Stimulated activated CD4-positive, alpha-beta T cell treated with anti-CD3 and anti-CD28 coated beads, Interleukin-4, amount 100 ng/mL, for 48 hours (primary cell): ENCODE measurements at places on chromosomes 3 and 15.

DNA sequence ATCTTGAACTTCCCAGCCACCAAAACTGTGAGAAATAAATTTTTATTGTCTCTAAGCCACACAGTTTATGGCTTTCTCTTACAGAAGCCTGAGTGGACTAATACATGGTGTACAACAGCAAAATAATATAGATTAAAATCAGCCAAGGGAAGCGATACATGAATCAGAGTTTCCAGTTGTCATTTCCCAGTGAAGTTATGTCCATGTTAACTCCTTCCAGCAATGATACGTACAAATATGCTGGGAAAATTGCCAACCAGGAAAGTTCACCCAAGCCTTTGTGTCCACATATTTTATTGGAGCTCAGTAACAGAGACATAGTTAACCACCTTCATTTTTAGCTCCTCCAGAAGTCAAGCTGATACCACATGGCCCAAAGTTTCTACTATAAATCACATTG lies 280.9 kb upstream of the KCNMB2 start:
- DNase-seq: no peak

GRCh38 chr3:162170581-162170980 lies 674.0 kb downstream of the OTOL1 start:
- DNase-seq: no peak

GRCh38 chr15:31279221-31280045 lies 47.2 kb upstream of the KLF13 start:
- DNase-seq: no peak

DNA sequence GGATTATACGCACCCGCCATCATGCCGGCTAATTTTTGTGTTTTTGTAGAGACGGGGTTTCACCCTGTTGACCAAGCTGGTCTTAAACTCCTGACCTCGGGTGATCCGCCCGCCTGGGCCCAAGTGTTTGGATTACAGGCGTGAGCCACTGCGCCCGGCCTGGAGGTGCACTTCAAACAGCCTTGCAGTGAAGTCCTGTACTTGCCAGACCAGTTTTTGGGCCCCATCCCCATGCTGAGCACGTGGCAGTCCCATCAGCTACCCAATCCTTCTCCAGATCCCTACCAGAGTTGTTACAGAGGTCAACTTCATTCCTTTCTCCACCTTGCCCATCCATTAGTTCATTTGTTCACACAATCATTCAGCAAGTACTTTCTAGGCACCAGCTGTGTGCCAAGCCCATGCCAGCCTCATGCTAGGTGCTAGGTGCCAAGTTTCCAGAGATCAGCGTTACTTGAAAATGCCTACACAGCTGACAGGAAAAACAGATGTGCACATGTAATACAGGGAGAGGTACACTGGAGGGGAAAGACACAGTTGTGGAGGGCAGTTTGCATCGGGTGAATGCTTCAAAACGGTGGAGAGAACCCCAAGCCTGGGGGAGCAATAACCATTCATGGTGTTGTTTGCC lies 2.2 kb downstream of the DNAH1 start:
- no peak for DNase-seq
